Epithelial cell of proximal tubule (primary cell): ENCODE measurements at places on chromosomes 13 and 19.

- peak; percentile 56 for DNase-seq
Observed at GRCh38 chr13:45833663-45834375, 17.7 kb downstream of the SIAH3 start.

- DNase-seq: no peak
Observed at GRCh38 chr19:7994928-7995809, 10.3 kb downstream of the ELAVL1 start.

GRCh38 chr13:48068036-48068435 is 26.9 kb downstream of the MED4 start:
- no peak for DNase-seq

DNA sequence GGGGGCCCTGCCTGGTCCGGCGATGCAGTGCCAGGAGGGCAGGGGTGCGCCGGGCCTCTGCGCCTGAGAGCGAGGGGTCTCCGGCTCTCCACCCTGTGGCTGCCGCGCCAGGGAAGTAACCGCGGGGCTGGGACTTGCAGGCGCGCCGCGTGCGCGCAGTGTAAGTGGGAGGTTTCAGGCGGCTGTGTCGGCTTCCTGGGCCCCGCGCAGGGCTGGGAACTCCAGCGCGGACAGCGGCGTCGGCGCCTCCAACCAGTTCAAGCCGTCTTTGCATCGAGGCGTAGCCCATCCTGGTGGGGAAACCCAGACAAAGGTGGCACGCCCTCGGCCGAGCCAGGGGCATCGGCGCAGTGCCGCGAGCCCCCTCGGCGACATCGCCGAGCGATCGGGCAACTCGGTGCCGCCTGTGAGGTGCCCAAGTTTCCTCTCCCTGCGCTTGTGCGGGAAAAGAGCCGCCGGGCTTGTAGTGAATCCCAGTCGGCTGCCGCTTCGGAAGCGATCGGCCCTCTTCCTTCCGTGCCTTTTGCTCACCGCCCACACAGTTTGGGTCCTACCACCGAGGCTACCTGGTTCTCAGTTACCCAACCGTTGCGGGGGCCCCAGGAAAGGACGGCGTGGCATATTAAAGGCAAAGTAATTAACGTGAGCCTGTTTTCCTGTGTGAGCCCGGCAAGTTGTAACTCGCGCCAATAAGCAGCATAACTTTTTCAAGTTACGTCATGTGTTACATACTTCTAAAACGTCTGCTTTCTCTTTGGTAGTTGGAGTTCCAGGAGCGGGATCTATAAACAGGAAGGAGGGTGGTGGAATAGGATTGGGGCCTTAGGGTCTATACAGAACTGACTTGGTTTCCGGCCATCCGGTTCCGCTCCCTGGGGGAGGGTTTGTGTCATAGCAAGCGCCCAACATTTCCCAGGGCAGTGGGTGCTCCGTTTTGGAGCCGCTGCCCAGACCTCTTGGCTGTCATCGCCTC is 1.2 kb downstream of the LRCH1 start:
- peak; percentile 41 for DNase-seq

DNA sequence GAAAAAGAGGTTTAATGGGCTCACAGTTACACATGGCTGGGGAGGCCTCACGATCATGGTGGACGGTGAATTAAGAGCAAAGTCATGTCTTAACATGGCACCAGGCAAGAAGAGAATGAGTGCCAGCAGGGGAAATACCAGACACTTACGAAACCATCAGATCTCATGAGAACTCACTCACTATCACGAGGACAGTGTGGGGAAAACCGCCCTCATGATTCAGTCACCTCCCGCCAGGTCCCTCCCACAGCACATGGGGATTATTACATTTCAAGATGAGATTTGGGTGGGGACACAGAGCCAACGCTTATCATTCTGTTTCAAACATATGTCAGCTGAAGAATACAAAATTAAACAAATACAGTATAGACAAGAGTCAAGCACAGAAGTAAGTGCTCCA is 165.1 kb downstream of the PCCA start:
- no peak for DNase-seq

GRCh38 chr19:35118268-35119020 is 2.8 kb downstream of the FXYD3 start:
- DNase-seq: no peak

DNA sequence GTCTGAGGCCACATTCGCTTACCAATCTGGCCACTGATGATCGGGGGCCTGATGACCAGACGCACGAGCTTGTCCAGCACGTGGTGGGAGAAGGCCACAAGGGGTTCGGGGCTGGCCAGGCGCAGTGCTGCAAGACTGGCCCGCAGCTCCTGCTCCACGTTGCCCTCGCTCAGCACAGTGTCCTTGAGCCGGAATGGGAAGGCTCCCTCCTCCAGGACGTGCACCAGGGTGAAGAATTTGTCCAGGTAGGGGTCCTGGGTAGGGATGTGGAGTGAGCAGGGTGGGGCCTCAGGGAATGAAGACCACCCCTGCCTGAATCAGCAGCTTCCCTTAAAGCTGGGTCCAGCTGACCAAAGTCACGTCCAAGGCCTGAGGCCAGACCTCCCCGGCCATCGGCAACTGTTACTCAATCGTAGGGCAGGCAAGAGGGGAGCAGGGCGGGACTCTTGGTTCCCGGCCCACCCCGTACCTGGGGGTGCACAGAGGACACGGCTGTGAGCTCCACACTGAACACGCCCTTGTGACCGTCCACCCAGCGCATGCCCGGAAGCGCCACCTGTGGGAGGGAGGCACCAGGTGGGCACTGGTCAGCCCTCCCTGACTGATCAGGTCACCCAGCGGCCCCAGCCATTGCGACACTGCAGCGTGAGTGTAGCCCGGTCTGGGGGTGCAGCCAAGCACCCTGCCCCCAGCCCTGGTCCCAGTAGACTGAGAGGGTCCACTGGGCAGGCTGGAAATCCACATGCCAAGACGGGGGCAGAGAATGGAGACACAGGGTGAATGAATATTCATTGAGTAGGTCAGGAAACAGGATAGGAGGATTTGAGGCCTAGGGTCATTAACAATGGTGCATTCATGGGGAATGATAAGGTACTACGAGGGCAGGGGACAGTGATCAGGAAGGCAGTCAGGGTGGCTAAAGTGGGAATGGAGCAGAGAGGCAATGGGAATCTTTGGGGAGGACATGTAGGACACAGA is 2.8 kb upstream of the ANGPTL8 start:
- no peak for DNase-seq

- no peak for DNase-seq
Observed at GRCh38 chr13:103812971-103813370, 746.8 kb upstream of the SLC10A2 start.
